ENCODE measurements at places on chromosomes 13 and 19.

DNA sequence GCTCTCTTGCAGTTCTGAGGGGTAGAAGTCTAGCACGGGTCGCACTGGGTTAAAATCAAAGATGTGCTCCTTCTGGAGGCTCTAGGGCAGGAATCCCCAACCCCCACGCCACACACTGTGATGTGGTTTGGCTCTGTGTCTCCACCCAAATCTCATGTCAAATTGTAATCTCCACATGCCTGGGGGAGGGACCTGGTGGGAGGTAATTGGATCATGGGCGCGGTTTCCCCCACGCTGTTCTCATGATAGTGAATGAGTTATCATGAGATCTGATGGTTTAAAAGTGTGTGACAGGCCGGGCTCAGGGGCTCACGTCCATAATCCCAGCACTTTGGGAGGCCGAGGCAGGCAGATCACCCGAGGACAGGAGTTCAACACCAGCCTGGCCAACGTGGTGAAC is 26.6 kb upstream of the CALM3 start:
- no peak for DNase-seq

DNA sequence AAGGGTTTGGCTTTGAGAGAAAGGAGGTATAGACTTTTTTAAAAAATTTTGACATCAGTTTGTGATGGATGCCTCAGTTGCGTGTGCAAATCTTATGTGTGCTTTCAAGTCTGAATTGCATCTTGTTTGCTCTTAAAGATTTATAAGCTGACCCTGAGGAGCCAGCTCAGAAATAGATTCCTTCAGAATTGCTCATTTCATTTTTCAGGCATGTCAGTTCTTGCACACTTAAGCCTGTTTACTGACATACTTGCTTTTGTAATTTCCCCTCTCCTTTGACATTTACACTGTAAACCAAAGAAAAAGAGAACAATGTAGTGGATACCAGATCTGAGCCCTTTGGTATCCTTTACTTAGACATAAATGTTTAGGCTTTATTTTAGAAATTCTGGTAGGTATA is 87.6 kb downstream of the RNF17 start:
- no peak for DNase-seq

DNA sequence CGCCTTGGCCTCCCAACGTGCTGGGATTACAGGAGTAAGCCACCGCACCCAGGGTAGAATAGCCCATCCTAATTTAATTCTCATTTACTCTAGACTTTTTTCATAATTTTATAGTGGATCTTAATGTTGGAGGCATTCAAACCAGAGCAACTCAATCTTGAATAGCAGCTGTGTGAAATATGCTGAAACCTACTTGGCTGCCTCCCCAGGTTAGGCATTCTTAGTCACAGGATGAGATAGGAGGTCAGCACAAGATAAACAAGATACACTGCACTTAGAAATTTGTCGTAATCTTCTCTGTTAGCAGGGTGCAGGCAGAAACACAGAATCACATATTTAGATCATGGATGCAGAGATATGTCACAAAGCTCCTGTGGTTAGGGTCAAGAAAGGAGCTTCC is 2.7 kb upstream of the ZNF43 start:
- no peak for DNase-seq

- no peak for DNase-seq
These were observed 166.2 kb downstream of the FGF14 start for GRCh38 chr13:102235689-102236088.

DNA sequence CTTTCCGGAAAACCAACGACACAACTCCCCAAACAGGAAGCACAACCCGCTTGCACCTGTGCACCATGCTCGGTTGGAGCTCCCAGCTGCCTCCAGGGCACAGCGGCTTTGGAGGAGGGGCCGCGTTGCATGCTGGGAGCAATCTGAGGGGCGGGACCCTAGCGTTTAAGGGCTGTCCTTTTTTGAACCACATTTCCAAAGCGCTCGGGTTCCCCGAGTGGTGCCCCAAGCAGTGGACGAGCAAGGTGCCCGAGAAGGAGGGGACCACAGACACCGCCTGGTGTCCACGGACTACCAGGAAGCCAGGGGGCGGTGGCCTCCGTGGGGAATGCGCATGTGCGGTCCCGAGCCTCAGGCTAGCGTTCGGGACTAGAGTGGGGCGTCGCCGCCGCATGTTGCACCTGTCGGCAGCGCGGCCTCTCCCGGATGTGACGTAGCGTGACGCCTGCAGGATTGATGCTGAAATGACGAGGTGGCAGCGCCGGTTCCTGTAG is 11.9 kb upstream of the ZNF57 start:
- no peak for DNase-seq

GRCh38 chr13:59734393-59734792 is 429.3 kb downstream of the DIAPH3 start:
- DNase-seq, result no peak

DNA sequence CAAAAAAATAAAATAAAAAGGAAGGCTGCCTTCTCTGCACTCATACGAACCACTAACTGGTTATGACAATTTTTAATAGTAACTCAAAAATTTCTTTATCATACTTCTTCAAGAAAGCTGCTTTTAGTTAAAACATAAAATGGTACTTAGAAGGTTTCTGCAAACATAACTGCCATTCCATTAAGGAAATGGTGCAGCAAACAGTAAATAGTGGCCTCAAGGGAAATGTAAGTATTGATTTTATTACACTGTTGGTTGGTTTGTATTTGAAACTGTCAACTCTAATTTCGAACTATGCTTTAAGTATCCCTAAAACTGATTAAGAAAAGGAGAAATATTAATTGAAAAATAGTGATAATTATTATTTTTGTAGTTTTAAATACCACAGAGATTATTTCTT is 278.0 kb downstream of the DACH1 start:
- DNase-seq, result no peak

DNA sequence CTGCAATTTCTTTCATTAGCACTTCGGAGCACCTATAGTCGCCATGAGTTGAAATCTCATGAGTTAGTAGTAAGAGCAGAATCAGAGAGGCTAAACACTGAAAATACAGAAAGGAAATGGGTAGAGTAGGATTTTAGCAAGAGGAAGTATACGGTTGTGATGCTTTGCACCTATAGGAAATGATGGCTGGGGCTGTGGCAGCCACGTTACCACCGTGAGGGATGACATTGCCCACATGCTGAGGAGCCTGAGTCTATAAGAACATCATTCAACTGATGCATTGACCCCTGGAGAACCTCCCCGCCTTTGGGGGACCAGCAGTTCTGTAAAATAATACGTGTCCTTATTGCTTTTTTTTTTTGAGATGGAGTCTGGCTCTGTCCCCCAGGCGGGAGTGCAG is 20.4 kb downstream of the FAM187B start:
- DNase-seq, result no peak

GRCh38 chr19:38945562-38946228 is 15.0 kb downstream of the MRPS12 start:
- DNase-seq, result no peak

DNA sequence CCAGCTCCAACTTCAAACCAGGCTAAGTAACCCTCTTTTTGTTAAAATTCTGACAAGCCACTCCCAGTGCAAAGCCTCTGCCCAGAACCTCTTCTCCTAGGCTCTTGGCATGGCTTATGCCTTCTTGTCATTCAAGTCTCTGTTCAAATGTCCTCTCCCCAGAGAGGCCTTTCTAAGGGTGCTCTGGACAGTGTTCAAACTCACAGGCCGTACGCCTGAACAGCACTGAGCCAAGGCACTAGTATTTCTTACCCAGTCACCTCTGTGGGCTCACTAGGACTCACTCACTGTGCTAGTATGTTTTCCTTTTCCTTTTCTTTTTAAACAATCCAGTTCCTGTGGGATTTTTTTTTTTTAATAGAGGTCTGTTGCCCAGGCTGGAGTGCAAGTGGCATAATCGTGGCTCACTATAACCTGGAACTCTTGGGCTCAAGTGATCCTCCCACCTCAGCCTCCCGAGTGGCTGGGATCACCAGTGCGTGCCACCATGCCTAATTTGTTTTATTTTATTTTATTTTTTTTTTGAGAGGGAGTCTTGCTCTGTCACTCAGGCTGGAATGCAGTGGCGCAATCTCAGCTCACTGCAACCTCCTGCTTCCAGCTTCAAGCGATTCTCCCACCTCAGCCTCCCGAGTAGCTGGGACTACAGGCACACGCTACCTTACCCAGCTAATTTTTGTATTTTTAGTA is 2.3 kb upstream of the ASF1B start:
- no peak for DNase-seq

- no peak for DNase-seq
These were observed 285.9 kb downstream of the ITGBL1 start for GRCh38 chr13:101738336-101738735.

DNA sequence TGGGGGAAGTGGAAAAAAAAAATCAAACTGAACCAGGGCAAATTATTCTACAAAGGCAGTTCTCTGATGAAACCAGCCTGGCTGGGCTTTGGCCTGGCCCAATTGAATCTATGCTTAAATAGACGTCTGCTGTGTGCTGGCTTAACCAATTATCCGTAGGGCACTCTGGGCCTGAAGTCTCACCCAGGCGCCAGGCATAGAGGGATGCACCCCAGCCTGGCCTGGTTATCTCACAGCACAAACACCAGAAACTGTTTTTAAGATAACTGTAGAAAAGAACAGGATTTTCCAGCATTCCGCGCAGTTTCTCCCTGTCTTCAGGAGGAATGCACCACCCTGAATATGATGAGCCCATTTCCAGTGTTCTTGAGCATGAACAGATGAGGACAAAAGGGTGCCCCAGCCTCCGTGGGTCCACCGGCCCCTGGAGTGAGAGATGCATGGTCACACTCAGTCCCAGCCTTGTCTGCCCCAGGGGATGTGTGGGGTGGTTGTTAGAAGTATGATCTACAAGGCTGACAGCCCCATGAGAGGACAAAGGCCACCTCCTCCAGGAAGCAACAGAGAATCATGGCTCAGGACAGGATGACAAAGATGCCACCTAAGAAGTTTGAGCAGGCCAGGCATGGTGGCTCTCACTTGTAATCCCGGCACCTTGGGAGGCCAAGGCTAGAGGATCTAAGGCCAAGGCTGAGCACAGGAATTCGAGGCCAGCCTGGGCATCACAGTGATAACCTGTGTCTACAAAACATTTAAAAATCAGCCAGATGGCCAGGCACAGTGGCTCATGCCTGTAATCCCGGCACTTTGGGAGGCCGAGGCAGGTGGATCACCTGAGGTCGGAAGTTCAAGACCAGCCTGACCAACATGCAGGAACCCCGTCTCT is 50.2 kb downstream of the PEPD start:
- no peak for DNase-seq

DNA sequence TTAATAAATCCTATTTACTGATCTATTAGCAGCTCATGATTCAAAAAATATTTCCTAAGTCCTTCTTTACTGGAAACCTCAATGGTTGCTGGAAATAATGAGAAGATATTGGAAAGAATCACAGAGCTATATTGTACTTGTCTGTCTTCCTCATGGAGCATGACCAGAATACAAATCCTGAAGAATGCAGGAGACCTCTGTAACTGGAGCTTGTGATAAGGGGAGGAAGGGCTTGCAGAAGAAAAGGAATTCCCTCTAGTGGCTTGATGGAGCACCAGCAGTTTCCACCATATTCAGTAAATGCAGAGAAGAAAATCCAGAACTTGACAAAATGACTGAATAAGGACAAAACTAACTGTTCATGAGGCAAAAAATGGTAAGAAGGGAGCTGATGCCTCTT is 1333.1 kb downstream of the EFNB2 start:
- no peak for DNase-seq

GRCh38 chr19:49976496-49976895 is 15.5 kb upstream of the SIGLEC11 start:
- DNase-seq, result no peak

DNA sequence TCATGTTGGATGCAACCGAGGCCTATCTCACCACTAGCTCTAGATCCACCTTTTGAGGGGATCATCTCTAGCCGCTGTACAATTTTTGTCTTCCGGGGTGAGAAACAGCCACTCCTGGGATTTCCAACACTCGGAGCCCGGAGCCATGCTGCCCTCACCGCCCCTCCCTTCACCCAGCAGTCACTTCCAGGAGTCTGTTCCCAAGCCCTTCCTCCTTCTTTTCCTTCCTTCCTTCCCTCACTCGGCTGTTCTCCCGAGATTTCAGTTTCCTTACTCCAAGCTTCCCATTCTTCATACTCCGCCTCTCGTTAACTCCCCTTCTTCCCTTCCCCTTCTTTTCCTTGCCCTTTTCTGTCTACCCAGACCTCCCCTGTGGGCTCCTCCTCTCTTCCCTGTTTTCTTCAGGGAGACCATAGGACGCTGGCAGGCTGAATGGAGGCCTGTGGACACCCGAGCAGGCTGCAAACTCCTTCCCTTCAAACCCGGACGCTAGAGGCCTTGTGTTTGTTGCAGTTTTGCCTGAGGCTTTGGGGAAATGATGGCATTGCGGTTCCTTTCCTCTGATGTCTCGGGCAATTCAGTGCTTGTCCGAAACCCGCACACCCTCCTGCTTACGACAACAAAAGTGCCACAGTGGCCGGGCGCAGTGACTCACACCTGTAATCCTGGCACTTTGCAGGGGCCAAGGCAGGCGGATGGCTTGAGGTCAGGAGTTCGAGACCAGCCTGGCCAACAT is 96.0 kb downstream of the CAB39L start:
- DNase-seq, result no peak

DNA sequence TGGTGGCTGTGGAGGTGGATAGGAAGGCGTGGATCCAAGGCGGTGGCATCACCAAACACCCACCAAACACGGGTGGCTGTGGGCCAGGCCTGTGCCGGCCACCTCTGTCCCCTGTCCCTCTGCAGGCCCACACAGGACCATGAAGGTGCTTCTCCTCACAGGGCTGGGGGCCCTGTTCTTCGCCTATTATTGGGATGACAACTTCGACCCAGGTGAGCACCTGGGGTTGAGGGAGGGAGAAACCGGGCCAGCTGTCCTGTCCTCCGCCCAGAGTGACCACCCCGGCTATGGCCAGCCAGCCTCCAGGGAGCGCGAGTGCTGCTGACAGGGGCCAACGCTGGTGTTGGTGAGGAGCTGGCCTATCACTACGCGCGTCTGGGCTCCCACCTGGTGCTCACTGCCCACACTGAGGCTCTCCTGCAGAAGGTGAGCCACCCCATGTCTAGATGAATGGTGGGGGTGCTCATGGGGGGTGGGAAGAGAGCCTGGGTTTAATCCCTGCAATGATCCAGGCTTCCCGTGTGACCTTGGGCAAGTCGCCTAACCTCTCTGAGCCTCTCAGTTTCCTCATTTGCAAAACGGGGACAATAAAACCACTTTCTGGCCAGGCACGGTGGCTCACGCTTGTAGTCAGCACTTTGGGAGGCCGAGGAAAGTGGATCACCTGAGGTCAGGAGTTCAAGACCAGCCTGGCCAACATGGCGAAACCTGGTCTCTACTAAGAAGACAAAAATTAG is 4.0 kb downstream of the HSD11B1L start:
- no peak for DNase-seq

DNA sequence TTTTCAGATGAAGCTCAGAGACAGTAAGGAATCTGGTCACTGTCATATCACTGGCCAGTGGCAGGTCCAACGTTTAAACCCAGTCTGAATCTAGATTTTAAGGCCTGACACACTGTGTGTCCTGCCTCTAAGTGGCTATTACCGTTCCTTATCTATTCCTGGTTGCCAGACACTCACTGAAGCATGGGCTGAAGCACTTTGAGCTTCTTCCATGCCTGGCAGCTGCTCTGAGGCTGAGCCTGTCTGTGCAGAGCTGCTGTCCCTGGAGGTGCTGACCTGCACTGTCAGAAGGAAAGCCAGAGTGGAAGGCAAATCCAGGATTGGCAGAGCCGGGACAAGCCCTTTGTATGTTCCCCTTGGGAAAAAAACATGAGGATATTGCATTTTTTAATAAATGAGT is 109.2 kb upstream of the SLC7A1 start:
- DNase-seq, result no peak

Data from NCI-H1417 treated with DMSO at 0.1 percent for 48 hours (cell line).